ENCODE measurements at places on chromosomes 4 and X. TPM values are rescaled to one million over a fixed set of nuclear protein-coding genes. Genes with fewer than 3 reads are reported as not detected.

NWD2 gene
- total RNA-seq: not detected

TCEAL6 gene
- total RNA-seq: not detected

BDH2 gene
- 13.8 TPM for total RNA-seq

GRCh38 chr4:174926958-174927357 lies 8.8 kb downstream of the ADAM29 start:
- DNase-seq: no peak

DNA sequence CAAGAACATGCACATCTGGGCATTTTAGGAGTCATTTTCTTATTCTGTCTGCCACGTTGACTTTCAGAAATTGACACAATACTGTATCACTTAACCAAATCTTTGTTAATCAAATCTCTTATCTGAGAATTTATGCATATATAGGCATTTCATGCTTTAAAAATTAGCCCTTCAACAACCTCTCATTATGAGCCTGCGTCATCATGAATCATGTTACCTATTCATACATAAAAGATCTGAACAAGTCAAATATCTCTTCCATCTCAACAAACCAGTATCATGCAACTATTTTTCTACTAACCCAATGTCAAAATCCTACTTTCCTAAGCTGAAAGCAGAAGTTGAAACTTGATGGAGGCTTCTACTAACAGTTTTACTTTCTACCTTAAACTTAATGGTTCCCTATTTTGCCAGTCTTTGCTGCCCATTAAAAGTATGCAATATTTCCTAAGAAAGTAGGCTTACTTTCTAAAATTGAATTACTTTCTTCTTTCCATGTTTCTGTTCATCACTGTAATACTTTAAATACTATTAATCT lies 1.8 kb downstream of the ADAM29 start:
- no peak for DNase-seq

LIMCH1 gene
- 18.5 TPM for total RNA-seq

KCTD8 gene
- total RNA-seq: not detected

FHL1 gene
- 177 TPM for total RNA-seq

DNA sequence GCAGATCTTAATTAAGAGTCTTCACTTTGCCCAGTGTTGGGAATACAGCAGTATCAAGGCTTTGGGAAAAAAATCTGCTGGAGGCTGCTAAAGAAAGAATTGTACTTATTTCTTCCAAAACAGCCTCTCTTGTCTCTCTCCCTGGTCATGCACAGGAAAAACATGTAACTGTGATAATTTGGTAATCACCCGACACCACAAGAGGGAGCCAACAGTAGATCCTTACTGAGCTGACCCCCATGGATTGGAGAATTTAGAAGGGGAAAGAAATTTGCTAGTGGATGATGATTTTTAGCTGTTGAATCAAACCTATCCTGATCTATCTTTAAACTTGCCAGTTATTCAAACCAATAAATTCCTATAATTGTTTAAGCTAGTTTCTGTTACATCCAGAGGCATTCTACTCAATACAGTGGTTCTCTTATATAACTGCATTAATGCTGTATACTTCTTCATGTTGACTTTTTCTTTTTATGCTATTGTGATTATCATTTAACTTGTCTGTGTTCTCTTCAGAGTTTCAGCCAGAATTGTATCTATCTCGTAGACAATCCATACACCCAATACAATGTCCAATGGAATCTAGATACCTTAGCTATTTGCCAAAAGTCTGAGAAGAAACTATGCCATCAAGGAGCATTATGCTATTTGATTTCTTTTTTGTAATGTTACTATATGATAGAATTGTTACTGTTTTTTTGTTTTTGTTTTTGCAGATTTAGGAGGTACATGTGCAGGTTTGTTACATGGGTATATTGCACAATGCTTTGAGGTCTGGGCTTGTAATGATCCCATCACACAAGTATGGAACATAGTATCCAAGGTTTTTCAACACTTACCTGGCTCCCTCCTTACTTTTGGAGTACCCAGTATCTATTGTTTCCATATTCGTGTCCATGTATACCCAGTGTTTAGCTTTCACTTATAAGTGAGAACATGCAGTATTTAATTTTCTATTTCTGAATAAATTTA lies 31.3 kb upstream of the ARHGEF38 start:
- peak; percentile 45 for DNase-seq

- DNase-seq: no peak
Observed at GRCh38 chr4:19494961-19495360, 756.7 kb upstream of the SLIT2 start.

GRCh38 chr4:127632420-127633403 lies at the start of gene INTU:
TSS of gene INTU (plus strand) at chr4:127632957. CDS start at chr4:127633035, 78 bp downstream.
- DNase-seq: peak; percentile 92

DCHS2 gene
- total RNA-seq: 2.7 TPM

PRDM5 gene
- total RNA-seq: 7.5 TPM

GRCh38 chr4:157221895-157222770 lies 1.6 kb downstream of the GRIA2 start:
- DNase-seq: no peak

APLN gene
- total RNA-seq: not detected

TRPC3 gene
- 1.7 TPM for total RNA-seq

ZDHHC9 gene
- 60.2 TPM for total RNA-seq

DNA sequence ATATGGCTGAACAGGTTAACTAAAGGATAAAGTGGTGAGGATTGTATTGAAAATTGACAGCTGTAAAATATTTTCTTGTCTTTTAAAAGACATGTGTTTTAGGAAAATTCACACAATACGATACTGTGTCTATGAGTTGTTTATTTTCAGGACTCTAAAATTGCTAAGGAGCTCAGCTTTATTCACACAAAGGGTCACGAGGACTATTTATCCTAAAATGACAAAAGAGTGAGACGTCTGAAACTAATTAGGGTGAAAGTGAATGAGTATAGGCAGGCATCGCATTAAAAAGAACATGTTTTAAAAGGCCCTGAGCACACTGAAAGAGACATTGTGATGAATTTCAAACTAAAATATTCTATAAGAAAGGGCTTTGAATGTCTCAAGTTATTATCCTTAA lies 304.7 kb downstream of the SH2D1A start:
- DNase-seq: no peak

HAND2 gene
- total RNA-seq: 24.6 TPM

F8 gene
- total RNA-seq: 4.3 TPM

DNA sequence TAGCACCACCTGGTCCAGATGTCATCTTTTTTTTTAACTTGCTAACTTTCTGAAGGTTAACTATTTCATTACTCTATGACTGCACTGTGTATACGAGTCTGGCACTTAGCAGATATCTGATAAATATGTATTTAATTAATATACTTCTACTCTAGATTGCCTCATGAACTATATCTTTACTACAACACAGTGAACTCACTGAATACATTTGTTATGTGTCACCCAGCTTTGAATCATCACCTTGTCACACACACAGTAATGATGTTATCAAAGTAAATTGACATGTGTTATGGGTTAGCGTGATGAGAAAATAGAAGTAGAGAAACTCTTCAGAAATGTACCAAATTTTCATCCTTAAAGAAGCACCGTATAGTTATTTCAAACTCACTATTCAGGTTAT lies 419.3 kb upstream of the ADGRL3 start:
- DNase-seq: no peak

DNA sequence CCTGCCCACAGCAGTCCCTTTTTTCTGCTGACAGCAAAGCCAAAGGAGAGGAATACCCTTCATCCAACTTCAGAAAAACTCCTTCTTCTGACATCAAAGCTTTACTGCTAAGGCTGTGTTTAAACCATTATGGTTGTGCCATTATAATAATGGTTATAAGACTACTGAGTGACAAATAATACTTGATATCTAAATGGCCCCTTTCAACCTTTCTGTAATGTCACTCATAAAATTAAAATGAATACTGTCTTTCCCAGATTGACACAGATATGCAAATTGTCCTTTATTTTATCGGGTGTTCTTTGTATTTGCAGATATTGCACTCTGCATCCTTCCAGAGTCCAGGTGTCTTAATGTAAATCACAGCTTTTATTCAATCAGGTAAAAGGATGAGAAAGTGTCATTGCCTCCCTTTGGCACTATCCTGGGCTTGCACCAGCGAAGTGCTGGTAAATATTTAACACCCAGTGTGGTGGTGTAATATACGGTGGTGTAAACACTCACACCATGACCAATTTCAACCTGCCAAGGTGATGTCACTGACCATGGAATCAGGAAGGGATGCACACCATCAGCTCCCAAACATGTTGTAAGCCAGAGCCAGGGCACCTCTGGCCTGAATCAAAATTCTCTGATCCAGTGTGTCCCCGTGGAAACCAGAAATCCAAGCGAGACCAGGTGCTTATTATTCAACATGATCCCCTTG lies 139.4 kb upstream of the TENM3 start:
- DNase-seq: no peak

- no peak for DNase-seq
Observed at GRCh38 chr4:100317032-100317864, 127.0 kb upstream of the DDIT4L start.

DNA sequence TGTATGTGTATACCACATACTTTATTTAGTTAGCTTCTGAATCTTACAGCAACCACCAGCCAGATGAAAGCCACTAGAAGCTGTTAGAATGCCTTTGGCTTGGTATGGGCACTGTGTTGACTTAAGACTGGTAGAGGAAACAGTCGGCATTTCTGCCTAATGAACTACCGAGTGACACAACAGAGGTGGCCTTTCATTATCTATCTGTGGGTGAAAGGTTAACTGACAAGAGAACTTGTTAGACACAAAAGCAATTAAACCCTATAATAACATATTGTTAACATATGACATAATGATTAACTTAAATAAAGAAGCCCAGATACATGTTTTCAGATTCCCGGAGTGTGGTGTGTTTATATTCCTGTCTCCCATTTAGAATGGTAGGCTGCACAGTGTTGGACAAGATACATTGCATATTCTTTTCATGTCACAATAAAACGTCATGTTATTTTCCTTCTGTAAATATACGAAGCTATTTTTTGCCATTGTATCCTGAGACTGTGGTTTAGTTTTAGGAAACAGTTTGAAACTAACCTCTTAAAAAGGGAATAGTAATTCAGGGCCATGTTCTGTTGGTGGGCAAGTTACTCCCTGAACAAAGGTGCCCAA lies 181.5 kb downstream of the SLIT2 start:
- DNase-seq: no peak

DNA sequence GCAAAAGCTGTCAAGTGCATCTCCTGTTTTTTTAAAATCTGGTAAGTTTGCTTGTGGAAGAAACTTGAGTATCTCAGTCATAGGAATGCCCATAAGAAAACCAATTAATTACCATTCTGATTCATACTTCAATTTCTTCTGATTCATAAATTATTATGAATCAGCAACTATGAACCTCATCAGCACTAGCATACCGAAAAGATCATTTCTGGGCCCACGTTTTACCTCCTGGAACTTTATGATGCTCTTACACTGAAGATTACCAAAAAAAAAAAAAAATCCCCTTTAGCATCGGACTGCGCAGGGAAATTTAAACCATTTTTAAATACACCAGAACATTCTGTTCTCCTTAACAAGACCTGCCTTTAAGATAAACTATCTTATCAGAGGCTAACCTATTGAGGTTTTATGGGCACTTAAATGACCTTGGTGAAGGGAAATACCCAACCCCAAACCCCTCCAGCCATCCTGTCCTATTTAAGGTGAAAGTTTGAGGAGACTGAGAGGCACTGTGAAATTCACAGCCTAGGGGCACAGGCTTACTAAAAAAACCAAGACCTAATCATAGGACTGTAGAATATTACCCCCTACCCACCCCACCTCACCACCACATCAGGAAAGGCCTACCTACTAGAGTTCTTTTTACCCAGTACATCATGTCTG lies 38.2 kb upstream of the ABCG2 start:
- no peak for DNase-seq

NAP1L5 gene
- total RNA-seq: 3.5 TPM

DNA sequence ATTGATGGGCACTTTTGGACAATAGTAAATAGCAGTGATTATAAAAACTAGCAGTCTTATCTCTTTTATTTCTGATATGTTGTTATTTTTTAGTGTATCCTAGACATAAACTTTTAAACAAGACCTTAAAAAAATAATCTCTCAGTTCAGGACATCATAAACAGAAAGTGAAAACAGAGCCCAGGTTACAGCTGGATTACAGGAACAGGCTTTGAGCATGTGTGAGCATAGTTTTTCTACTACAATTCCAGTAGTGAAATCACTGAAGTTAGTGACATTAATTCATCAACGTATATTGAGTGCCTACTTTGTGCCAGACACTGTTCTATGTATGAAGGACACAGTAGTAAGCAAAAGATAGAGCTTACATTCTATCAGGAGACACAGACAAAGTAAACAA lies 16.9 kb downstream of the TRIM75 start:
- DNase-seq: no peak

Data from transverse colon (tissue), 4 donors.